ENCODE measurements at places on chromosomes 11 and 22. TPM values are rescaled to one million over a fixed set of nuclear protein-coding genes. Genes with fewer than 3 reads are reported as not detected.

SCO2 gene
- 5.0 TPM for total RNA-seq

CEP57 gene
- total RNA-seq, result 101 TPM

IFITM10 gene
- not detected for total RNA-seq

FZD4 gene
- total RNA-seq, result 0.06 TPM

OR6A2 gene
- total RNA-seq, result 0.04 TPM

ZFTA gene
- 6.2 TPM for total RNA-seq

KRTAP5-7 gene
- total RNA-seq, result not detected

VPREB1 gene
- total RNA-seq, result not detected

FANCF gene
- total RNA-seq, result 14.0 TPM

APOBEC3F gene
- total RNA-seq, result 20.4 TPM

ELMOD1 gene
- not detected for total RNA-seq
